ENCODE measurements at places on chromosomes 6 and 20. TPM values are rescaled to one million over a fixed set of nuclear protein-coding genes. Genes with fewer than 3 reads are reported as not detected.

Gene ORC3
- 35.9 TPM for polyA plus RNA-seq

Gene CLIC5
- 0.12 TPM for polyA plus RNA-seq

Gene MYCT1
- 0.42 TPM for polyA plus RNA-seq

Gene GPX5
- polyA plus RNA-seq = 0.08 TPM

Gene TLDC2
- polyA plus RNA-seq = 0.29 TPM

Gene SEMG1
- polyA plus RNA-seq = 0.64 TPM

Gene MYMX
- polyA plus RNA-seq = 5.3 TPM

Gene CCDC170
- polyA plus RNA-seq = 0.06 TPM

Gene PROKR2
- polyA plus RNA-seq = 9.5 TPM

Gene DNMT3B
- 433 TPM for polyA plus RNA-seq

Gene COL9A3
- 39.7 TPM for polyA plus RNA-seq

Gene DPPA5
- polyA plus RNA-seq = 6.6 TPM

Gene SLC17A1
- polyA plus RNA-seq = not detected

Gene EYA4
- 0.06 TPM for polyA plus RNA-seq

Gene OOEP
- polyA plus RNA-seq = 0.55 TPM

Gene SLC35F1
- 5.4 TPM for polyA plus RNA-seq

Gene ADAT2
- 3.5 TPM for polyA plus RNA-seq

Gene RNASET2
- polyA plus RNA-seq = 15.7 TPM

Gene CST4
- polyA plus RNA-seq = not detected

Gene CLPSL1
- polyA plus RNA-seq = 0.88 TPM

Gene SOBP
- 0.45 TPM for polyA plus RNA-seq

Gene SOX18
- polyA plus RNA-seq = 0.09 TPM

Gene FAM209B
- polyA plus RNA-seq = not detected

Gene C20orf202
- polyA plus RNA-seq = 0.11 TPM

Gene ESR1
- polyA plus RNA-seq = 0.03 TPM

Gene C4B
- polyA plus RNA-seq = 0.74 TPM
